GM03348 (cell line): ENCODE measurements at places on chromosomes 5 and 9.

GRCh38 chr5:109645707-109646192 lies 44.0 kb upstream of the MAN2A1 start:
- no peak for DNase-seq

GRCh38 chr9:128588581-128589233 lies 36.3 kb downstream of the SPTAN1 start:
- DNase-seq, result no peak

DNA sequence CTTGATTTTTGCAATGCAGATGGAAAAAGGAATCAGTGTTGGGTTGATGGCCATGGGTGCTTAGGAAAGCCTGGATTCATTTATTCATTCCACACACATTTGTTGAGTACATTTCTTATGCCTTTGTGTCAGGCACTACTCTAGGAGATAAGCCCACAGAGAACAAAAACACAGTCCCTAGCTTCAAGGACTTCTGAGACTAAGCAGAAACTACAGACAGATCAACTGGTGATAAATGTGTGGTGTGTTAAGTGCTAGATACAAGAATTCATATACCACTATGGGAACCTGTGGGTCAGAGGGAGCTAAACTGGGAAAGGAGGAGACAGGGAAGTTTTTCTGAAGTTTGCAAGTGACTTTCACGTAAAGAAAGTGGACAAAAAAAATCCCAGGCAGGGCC lies 119.9 kb downstream of the CEMIP2 start:
- no peak for DNase-seq

- DNase-seq, result no peak
These were observed 24.9 kb downstream of the TAS2R1 start for GRCh38 chr5:9605041-9605838.

- DNase-seq, result peak; percentile 84
These were observed 205.3 kb upstream of the WWC1 start for GRCh38 chr5:168086104-168086610.

GRCh38 chr5:16628376-16628775 lies 11.6 kb upstream of the RETREG1 start:
- no peak for DNase-seq

DNA sequence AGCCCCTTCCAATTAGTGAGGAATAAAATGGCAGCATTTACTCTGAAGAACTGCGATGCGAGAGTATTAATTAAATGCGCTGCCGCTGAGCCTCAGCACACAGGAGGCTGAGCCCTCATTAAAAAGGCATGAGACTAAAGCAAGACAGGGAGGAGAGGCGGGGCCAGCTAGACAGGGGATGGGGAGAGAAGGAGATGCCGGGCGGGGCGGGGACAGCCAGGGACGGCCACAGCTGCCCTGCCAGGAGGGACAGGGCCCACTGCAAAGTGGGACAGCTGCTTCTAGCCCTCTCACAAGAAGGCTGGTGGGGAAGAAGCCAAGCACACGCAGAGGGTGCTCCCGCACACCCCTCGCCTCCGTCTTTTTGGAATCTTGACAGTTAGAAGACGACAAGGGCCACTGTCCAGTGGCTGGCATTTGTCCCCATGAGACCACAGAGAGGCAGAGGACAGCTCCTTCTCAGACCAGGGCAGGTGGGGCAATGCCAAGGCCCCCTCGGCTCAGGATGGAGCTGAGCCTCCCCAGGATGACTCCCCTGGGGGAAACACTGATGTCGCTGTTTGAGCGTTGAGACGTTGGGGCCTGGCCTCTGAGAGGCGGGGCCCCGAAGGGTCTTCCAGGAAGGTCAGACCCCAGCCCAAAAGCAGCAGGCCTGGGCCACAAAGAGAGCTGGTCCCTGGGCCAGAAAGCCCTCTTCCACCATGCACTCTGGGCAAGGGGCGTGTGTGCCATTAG lies 26.9 kb downstream of the ADAMTS2 start:
- DNase-seq, result peak; percentile 59

- no peak for DNase-seq
These were observed 2.7 kb upstream of the ITK start for GRCh38 chr5:157177953-157178352.

DNA sequence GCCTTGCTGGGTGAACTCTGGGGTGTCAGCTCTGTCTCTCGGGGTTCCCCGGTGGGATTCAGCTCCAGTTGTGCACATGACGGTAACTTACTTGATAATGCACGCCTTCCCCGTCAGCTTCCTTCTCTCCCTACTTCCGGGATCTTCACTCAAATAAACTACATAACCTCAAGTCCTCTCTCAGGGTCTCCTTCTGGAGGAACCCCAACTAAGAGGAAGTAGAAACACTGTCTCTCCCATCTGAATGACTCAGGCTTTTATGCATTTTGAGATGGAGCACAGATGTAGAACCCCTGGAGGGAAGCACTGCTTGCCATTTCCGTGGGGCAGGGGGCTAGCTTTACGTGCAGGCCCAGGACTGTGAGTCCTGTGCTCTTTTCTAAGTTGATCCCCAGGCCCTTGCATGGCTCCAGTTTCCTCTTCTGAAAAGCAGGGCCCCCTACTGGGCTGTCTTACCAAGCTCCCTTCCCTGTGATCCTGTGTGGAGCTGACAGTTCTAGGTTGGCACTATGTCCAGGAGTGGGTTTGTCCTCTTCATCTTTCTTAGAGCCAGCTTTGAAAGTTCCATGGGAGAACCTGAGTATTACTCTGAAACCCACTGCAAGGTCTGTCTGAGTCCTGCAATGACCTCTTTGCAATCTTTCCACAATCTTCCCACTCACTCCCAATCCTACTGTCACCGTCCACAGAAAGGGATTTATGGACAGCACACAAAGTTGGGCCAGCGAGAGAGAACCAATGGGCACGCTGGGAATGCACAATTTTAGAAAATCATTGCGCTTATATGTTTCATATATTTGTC lies 17.7 kb downstream of the S1PR3 start:
- no peak for DNase-seq

GRCh38 chr5:158940977-158941376 lies 158.7 kb downstream of the EBF1 start:
- no peak for DNase-seq

GRCh38 chr5:139387611-139388197 lies 2.0 kb downstream of the MZB1 start:
- no peak for DNase-seq

DNA sequence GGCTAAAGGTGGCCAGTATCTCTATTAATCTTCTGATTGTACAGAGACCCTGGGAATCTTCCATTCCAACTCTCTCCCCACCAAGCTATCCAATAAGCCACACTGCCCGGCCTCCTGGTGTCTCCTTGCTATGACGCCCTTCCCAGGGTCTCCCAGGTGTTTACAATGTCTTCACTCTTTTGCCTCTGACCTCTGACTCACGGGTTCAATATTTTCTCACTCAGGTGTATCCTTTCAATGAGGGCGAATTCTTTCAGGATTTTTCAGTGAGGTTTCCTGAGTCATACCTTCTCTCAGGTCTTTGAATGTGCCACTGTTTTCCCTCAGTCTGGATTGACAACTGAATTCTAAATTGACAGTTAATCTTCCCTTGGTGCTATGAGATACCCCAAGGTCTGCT lies 53.7 kb upstream of the IRX4 start:
- DNase-seq, result no peak

DNA sequence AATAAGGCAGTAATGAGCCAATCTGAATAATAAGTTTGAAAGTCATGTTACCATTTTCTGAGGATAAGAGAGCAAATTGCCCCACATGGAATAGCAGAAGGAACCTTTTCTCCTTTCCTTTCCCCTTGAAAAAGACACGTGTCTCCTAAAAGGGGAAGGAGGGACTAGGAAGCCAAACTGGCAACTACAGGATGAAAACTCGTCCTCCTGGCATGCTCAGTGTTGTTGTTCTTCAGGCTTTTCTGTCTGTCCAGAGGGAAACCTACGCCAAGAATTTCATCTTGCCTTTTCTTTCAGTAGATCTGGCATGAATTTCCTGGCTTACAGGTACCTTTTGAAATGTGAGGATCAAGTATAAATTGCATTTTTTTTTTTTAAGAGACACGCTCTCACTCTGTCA lies 355.9 kb upstream of the TLE4 start:
- DNase-seq, result no peak

DNA sequence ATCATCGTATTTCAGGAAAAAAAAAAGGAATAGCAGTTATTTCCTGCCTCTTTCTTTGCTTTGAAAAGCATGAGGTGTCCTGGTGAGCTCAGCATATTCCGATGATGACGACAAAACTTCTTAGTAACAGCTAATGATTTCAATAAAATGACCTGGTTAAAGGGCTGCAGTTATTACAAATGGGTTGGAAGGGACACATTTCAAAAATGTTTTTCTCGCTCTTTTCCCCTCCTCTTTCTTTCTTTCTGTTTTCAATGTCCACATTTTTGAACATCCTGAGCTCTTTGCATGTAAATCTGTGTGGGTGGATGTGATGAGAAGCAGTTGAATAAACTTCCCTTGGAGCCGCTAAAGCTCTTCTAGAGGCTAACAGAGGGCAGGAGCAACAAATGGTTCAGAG lies 186.8 kb upstream of the SLC27A6 start:
- DNase-seq, result no peak

DNA sequence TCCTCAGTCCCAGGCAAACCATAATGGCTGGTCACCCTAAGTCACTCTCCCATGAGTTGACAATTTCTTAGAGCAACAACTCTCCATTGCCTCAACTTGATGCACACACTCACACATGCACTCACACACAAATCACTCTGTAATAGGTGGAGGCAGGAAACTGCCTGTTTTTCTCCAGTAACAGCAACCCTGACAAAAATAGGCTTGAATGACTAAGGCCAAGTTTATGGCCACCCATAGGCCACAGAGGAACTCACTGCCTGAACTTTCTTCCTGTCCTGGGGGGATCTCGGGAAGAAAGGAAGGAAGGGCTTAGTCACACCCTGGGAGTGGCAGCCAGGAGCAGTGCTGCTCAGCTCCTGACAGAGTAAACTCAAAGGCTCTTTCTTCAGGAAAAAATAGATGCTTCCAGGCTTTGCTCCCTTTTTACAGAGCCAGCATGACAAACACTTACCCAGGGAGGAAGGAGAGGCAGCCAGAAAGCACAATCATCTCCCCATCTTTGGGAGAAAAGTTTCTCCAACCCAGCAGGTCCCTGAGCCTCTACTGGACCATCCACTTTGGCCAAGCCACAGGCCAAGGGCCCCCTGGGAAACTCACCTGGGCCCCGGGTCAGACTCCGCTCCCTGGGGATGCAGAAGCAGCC lies 368 bp downstream of the SH3TC2 start:
- DNase-seq, result peak; percentile 79

DNA sequence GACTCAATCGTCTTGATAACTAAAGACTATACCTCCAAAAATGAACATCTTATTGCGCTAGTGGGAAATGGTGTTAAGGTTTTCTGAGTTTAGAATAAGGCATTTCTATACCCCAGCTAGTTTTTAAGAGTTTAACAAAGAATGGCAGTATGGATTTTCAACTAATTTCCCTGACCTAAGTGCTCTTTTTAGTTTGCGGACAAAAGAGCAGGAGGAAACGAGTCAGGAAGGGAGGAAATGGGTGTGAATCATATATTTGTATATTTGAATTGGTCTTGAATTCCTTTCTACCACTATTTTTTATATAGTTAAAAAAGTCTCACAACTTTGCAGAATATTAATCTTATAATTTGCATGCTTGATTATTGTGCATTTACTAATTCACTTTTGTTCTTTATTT lies 516.3 kb upstream of the ZNF608 start:
- no peak for DNase-seq

DNA sequence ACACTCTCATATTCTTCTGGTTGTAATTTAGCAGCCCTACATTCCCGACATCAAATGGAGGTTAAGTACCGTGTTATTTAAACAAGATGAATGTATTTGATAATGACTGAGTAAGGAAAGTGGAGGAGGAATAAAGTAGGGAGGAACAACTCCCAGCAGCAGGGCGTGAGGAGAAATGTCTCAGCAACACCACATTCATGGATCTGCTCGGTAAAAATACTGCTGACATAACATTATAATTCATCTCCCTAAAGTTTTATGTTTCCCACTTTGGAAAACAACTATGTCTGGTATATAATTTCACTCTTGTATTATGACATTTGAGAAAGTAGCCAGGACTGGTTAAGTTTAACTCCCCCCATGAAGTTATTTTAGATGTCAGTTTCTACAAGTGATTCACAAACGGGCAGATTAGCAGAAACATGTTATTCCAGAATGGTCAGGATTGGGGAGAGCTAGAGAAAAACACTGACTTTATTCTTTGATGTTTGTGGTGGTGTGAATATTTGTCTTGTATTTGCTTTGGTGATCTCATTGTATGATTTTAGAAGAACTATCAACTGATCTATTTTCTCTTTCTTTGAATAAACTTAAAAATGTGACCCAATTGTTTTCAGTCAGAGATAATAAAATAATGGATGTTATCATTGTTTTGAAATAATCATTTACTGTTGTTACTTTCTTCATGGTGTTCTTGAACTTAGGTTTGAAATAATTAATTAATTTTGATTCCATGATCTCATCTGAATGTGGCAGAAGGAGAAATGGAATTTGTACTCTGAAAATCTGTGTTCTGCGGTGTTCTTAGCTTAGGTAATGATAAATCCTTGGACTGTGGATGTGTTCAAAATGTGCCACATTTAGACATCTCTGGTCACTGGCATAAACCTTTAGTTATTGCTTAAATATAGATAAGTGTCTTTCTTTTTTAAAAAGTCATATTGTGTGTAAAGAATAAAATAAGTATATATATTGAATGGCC lies 303.6 kb upstream of the ZNF608 start:
- no peak for DNase-seq

- no peak for DNase-seq
These were observed 38.1 kb downstream of the FBXO10 start for GRCh38 chr9:37538099-37538498.

GRCh38 chr5:148443998-148444397 lies 60.2 kb downstream of the FBXO38 start:
- DNase-seq, result peak; percentile 69

- peak; percentile 73 for DNase-seq
These were observed 27.0 kb downstream of the MRPL36 start for GRCh38 chr5:1772634-1773033.

GRCh38 chr5:127002390-127002789 lies 28.0 kb downstream of the MARCHF3 start:
- DNase-seq, result peak; percentile 22
